ENCODE measurements at places on chromosomes 1 and 21. TPM values are rescaled to one million over a fixed set of nuclear protein-coding genes. Genes with fewer than 3 reads are reported as not detected.

The CYP4A11 gene
- 0.36 TPM for total RNA-seq

The OR2T11 gene
- total RNA-seq: not detected

The TRAF3IP3 gene
- total RNA-seq: 0.27 TPM

DNA sequence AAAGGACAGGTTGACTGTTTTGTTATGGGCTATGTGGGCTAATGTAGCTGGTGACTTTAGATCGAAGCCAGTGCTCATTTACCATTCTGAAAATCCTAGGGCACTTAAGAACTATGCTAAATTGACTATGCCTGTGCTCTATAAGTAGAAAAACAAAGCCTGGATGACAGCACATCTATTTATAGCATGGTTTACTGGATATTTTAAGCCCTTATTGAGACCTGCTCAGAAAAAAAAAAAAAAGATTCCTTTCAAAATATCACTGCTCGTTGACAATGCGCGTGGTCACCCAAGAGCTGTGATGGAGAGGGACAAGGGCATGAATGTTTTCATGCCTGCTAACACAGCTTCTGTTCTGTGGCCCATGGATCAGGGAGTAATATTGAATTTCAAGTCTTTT is 48.1 kb downstream of the CAMSAP2 start:
- DNase-seq: no peak

GRCh38 chr1:51600965-51601364 is 15.9 kb upstream of the OSBPL9 start:
- DNase-seq: no peak

GRCh38 chr1:62436039-62436465 is 797 bp upstream of the USP1 start:
- peak; percentile 93 for DNase-seq
